Activated T-cell treated with anti-CD3 and anti-CD28 coated beads, Interleukin-2, amount 50 U/mL, for 24 hours (primary cell): ENCODE measurements at places on chromosomes 6 and 20.

DNA sequence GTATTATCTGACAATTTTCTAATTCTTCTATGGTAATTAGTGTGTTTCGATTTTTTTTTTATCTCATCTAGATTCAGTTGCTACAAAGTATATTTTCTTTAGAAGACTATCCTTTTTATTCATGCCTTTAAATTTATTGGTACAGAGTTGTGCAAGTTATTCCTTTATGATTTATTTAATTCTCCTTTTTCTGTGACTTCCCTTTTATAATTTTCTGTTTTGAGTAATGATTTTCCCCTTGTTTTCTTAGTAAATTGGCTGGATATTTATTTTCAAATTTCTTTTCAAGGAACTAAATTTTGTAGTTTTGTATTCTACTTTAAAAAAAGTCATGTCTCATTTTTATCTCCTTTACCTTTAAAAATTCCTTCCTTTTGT is 2.4 kb upstream of the IL22RA2 start:
- no peak for DNase-seq

GRCh38 chr6:122681705-122682104 is 71.5 kb downstream of the PKIB start:
- DNase-seq = no peak

DNA sequence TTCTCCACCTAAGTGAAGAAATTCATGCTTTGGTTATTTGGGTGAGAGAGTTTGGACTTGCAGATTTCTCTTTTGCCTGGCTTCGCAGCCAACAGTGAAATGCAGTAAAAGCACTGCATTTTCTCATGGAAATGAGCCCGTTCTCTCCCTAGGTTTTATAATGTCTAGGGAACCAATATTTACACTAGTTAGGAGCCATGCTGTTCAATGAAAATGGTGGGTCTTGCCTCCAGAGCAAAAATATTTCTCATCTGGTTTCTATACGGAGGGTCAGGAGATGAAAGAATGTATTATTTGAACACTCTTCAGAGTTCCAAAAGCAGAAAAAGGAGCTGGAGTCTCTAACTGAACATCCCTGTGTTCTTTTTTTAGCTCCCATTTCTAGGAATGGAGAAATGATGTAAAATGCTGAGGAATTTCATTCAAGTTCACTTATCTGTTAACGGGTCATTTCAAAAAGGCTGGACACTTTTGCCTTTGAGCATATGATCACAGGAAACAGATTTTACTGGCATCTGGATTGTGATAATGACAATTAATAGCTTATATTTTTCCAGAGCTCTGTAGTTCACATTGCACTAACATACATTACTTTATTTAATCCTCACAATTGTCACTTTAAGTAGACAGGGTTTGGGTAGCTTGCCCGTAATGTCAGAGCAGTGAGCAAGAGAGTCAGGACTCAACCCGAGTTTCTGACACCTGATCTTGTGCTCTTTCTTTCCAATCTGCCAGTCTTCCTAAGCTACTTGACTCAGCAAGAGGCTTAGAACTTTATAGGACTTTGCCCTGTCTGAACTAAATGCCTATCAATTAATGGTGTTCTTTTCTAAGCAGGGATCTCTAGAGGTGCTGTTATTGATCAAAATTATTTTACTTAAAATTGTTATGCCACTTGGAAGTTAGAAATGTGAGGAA is 78.0 kb downstream of the PPP1R14C start:
- DNase-seq = no peak

- no peak for DNase-seq
Measured at GRCh38 chr20:14555676-14556075, 218.3 kb upstream of the FLRT3 start.

GRCh38 chr20:1255675-1256074 is 10.4 kb upstream of the SNPH start:
- DNase-seq = no peak

- no peak for DNase-seq
Measured at GRCh38 chr6:10351791-10352190, 63.1 kb downstream of the TFAP2A start.

DNA sequence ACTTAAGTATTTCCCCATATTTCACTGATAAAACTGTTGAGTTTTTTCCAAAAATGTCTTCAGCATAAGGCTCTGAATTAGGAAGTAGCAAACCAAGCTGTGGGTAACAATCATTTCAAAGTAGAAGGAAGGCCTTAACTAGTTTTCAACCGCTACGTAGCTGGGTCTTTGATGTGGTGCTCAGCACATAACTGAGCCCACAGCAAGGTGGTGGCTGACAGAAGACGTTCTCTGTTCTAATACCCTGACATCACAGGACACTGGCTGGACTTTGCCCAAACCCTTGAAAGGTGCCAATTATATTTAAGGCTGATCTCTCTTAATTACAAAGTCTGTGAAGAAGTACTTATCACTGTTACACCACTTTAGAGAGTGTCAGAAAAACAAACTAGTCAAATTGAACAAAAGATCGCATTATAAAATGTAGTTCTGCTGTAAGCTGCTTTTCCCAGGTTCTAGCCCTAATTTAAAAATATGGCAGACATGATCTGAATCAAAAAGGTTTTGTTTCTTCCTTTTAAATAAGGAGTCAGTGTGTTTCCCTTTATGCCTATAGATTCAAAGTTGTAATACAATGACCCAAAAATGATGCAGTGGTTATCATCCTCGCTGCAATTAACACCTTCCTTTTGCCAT is 26.7 kb downstream of the MAN1A1 start:
- DNase-seq = no peak

GRCh38 chr20:16759181-16759563 is 11.0 kb downstream of the OTOR start:
- no peak for DNase-seq

GRCh38 chr6:41887331-41887751 is 7.8 kb downstream of the USP49 start:
- DNase-seq = no peak

GRCh38 chr6:149363154-149363553 is 36.9 kb upstream of the SUMO4 start:
- no peak for DNase-seq

- peak; percentile 57 for DNase-seq
Measured at GRCh38 chr6:158031381-158032353, 50.0 kb downstream of the SYNJ2 start.

DNA sequence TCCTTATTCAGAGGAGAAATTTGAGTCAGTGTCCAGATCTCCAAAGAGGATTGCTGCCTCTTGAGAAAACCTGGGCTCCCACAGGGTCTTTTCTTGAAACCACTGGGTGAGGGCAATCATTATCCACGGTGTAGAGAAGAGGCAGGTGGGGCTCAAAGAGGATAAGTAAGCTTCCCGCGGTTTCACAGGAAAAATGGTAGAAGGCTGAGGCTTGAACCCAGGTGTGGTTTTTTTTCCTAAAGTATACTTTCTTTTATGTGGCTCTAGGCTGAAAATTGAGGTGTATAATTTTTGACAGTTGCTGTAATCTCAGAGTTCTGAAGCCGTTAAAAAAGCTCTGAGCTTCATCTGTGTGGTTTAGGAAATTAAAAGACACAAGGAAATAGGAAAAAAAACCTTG is 164.5 kb downstream of the FARS2 start:
- no peak for DNase-seq

- no peak for DNase-seq
Measured at GRCh38 chr6:10939840-10940239, 53.0 kb downstream of the SYCP2L start.
